ENCODE measurements at places on chromosomes 4 and X.

DNA sequence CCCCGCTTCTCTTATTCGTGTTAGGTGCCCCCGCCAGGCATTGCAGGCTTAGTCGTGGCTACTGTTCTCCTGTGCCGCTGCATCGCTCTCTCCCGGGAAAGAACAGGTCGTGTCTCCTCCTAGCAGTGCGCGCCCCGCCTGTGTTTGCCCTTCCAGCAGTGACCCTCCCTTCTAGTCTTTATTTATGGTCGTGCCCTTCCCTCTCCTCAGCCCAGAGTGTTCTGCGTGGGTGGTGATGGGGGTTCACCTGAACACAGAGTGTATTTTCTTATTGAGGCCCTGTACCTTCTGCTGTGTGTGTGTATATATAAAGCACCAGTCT is 15.2 kb downstream of the USP11 start:
- DNase-seq = no peak

DNA sequence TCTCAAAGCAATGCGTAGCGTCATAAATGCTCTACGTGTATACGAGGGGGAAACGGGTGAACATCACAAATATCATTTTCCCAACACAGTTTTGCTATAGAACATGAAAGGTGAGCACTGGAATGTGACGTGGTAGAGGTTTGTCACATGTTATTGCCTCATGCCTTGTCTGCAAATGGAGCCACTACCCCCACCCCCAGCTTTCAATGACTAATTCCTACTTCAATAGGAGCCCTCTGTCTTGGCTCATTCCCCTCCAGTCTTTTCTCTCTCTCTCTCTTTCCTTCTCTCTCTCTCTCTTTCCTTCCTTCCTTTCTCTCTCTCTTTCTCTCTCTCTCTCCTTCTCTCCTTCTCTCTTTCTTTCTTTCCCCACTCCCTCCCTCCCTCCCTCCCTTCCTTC is 127.0 kb downstream of the STOX2 start:
- no peak for DNase-seq

DNA sequence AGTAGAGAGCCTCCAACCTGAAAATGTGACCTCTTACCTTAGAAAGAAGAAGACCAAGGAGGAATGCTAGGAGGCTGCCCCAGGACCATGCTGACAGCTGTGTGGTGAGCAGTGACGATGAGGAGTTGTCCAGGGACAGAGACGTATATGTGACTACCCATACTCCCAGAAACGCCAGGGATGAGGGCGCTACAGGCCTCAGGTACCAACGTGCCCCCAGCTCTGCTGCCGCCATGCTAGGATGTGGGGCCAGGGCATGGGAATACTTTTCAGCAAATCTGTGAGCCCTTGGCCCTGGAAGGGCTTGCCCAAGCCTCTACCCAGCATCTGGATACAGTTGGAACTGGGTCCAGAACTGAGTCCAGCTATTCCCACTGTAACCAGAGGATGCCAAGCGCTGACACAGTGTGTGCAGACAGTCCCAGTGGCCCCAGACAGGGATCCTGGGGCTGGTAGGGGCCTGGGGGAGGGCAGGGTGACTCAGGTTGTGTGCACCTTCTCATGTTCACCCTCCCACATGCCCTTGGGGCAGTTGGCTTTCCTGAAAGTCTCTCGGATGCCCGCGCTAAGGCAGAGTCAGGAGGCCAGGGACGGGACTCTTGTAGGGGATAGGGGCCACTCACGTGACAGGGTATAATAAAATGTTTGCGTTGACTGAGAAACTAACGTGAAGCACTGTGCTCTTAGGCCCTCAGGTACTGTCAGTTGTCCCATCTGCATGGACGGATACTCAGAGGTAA is 23.9 kb upstream of the FAM193A start:
- DNase-seq = no peak

DNA sequence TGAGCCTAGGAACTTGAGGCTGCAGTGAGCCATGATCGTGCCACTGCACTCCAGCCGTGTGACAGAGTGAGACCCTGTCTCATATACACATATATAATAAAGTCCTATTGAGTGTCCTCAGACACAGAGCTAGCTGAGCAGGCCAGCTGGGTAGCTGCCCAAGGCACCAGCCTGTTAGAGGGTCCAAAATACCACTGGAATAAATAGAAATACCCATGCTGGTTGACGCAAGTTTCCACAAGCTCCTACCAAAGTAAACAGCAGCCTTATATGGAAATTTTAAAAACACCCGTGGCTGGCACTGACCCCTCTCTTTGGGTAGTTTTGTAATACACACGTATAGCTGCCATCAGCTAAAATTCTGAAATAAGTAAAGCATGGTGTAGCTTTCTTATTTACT is 348.6 kb downstream of the BCOR start:
- DNase-seq = no peak

DNA sequence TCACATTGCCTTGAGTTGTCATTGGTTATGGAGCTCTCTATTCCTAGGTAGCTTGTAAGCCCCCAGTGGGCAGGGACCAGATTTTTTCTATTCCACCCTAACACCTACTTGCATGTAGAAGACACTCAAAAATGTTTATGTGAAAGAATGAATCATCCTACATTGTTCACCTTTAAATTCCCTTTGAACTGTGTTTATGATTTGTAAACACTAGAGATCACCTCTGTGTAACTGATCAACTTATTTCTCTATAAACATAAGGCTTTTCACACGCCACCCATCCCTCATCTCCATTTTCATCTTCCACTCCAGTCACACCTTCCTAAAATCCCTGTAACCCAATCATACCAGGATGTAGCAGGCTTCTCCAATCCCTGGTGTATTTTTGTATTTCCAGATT is 142.6 kb upstream of the LEF1 start:
- DNase-seq = no peak

DNA sequence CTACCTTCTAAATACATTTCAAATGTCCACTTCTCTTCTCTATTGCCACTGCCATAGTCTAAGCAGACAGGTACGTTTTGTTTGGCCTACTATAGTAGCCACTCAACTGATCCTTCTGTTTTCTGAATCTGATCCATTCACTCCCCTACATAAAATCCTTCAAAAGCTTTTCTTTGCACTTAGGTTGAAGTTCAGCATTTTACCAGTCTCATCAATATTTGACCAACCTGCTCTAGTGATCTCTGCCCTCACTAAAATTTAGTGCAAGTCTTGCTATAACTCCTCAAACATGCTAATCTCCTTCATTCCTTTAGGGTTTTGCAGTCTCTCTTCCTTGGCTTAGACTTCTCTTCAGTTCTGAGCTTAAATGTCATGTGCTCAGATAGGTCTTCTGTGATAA is 33.4 kb downstream of the EGF start:
- DNase-seq = no peak

DNA sequence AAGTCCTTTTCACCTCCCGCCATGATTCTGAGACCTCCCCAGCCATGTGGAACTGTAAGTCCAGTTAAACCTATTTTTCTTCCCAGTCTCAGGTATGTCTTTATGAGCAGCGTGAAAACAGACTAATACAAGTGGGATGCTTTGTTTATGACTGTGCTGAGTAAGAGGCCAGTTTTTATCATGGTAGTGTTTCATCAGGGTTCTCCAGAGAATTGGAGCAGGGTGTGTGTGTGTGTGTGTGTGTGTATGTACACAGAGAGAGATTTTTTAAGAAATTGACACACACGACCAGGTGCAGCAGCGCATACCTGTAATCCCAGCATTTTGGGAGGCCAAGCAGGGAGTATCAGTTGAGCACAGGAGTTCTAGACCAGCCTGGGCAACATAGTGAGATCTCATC is 34.6 kb upstream of the SLC2A9 start:
- DNase-seq = no peak

Data from muscle of back (tissue), 13 donors.